ENCODE measurements at places on chromosomes 6 and 20.

DNA sequence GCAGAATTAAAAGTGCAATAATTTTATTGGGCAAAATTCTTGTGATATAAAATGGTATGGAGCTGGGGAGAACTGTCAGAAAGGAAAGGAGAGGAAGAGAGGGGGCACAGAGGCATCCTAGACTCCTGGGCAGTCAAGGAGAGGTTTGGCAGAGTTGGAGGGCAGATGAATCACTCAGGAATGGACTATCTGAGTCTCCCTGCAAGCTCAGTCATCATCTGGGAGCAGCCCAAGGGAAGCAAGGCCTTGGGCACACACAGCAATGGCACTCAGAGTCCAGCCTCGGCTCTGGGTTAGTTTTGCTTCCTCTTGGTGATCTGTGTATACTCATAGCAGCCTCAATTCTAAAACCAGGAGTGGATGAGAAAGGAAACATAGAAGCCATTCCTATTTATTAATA, 67.2 kb downstream of the SLC22A1 start:
- no peak for DNase-seq

GRCh38 chr20:8621001-8621400, 447.9 kb upstream of the PLCB4 start:
- DNase-seq: no peak

DNA sequence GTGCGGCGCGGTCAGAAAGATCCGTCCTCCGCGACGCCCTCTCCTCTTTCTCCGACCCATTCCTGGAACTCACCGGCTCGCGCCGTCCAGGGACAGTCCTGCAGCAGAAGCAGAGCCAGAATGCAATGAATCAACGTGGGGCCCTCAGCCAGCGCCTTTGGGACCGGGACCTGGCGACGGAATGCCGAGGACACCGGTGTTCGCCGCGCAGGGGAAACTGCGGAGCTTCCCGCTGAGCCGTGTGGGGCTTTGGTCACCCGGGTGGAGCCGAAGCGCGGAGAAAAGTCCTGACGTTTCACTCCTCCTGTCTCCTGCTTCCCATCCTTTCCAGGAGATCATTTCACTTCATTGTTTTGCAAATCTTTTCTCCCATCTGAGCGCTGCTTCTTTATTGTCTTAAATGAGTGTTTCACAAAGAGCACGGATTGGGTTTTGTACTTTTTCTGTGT, 26.5 kb downstream of the ULBP1 start:
- no peak for DNase-seq

GRCh38 chr6:47655719-47656595, 42.4 kb upstream of the ADGRF4 start:
- DNase-seq: no peak

GRCh38 chr20:60011512-60012507, 53.6 kb downstream of the CDH26 start:
- DNase-seq: peak; percentile 77

DNA sequence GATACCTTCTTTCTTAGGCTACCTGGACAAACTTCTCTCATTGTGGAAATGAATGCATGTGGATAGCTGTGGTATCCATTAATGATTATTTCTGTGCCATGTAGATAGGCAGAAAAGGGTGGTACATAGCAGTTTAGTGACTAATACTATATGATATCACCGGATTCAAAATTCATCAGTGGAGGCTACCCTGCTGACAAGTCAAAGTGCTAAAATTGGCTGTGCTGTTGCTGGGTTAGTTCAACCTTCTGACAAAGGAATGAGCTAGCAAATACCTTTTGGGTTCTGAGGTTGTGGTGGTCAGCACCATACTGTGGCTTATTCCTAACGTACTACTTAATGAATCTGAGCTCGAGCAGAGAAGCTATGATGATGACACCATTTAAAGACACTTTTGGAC, 109.1 kb downstream of the TFAP2B start:
- no peak for DNase-seq

DNA sequence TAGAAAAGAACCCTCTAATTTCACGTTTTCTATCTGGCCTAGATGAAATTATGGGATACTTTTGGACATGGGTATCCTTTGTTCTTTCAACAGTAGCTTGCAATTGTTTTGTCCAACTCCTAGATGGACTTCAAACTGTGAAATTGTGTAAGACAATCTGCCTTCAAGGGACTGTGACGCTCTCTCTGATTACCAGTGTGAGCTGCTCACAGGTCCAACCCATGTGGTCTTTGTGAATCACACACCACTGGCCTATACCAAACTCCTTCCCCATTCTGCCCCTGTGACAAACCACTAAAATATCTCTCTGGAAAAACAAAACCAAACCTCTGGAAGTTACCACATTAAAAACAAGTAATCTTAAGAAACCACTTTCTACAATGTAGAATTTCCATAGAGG, 59.5 kb downstream of the NINL start:
- no peak for DNase-seq
